Stimulated activated CD8-positive, alpha-beta memory T cell treated with anti-CD3 and anti-CD28 coated beads, Interleukin-7, amount 100 ng/mL, for 1 hour (primary cell): ENCODE measurements at places on chromosomes 4 and X.

DNA sequence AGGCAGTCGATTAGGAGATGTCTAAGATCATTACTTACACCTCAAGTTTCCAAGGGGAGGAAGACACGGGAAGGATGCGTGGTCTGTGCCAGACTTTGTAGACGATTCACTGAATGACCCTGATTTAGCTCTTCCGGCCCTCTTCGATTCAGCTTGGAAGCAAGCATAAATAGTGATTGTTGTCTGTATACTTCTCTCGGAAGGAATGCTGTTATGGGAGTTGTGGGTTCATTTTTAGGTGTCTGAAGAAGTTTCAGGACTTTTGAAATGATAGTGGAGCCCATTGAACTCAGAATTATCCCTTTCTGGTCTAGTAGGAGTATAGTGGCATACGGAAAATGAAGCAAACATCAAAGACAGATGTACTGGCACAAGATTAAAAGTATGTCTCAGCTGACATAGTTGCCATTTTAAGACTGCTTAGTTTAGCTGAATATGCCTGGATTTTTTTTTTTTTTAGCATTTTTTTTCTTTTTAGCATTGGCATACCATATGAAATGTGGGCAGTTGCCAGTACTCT is 1.0 kb upstream of the ANKRD17 start:
- no peak for DNase-seq

GRCh38 chrX:155871934-155872333 is 9.2 kb upstream of the VAMP7 start:
- no peak for DNase-seq

DNA sequence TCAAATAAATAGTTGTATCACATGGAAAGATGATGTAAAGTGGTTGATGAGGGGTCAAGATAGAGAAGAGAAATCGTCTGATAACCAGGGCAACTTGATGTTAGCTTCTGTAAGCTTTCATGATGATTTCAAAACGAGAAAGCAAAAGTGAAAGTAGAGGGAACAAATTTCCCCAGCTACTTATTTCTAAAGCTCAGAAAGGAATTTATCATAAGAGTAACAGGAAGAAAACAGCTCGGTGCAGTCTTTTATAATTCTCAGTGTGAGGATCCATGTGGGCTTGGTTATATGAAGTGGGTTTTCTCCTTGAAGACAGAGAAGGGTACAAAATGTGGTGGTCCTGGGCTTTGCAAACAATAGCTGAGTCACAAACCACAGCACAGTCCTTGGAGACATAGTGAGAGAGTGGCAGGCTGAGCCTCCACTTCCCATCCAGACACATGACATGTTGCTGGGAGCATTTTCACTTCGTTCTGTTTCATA is 32.1 kb upstream of the GLRA2 start:
- no peak for DNase-seq

DNA sequence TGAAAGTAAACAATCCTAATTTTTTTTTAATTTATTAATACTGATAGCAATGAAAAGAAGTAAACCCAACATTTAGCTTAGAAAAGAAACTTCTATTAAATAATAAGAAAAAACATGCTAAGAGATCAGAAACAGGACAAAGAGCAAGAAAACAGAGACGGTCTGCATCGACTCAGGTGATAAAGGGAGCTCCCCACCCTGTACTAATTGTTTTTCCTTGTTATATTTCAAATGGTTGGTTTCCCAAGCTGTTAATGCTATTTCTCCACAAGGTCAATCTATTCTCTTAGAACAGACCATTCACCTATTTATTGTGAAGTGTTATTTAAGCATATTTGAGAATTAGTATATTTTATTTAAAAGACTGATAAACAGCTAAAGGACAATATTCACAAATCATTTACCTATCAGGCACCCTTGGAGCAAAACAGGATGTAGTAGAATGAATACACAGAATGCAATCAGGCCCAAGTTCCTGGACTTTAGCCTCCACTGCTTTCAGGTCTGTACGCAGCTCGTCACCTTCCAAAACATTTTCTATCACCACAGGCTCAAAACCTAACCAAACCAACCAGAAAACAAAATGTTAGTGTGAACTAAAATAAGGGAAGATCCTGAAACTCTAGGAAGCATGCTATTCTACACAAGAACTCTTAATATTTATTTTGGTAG is 5.5 kb downstream of the SEPSECS start:
- no peak for DNase-seq

- no peak for DNase-seq
These were observed 6.9 kb downstream of the PSAPL1 start for GRCh38 chr4:7427831-7428260.

GRCh38 chr4:113173793-113174264 is 124.4 kb downstream of the ANK2 start:
- no peak for DNase-seq

- no peak for DNase-seq
These were observed 92.4 kb downstream of the HPGD start for GRCh38 chr4:174429701-174430410.

- DNase-seq: no peak
These were observed 37.5 kb upstream of the EDA2R start for GRCh38 chrX:66676413-66676812.

GRCh38 chr4:95439896-95440295 is 108.9 kb downstream of the UNC5C start:
- DNase-seq: no peak

DNA sequence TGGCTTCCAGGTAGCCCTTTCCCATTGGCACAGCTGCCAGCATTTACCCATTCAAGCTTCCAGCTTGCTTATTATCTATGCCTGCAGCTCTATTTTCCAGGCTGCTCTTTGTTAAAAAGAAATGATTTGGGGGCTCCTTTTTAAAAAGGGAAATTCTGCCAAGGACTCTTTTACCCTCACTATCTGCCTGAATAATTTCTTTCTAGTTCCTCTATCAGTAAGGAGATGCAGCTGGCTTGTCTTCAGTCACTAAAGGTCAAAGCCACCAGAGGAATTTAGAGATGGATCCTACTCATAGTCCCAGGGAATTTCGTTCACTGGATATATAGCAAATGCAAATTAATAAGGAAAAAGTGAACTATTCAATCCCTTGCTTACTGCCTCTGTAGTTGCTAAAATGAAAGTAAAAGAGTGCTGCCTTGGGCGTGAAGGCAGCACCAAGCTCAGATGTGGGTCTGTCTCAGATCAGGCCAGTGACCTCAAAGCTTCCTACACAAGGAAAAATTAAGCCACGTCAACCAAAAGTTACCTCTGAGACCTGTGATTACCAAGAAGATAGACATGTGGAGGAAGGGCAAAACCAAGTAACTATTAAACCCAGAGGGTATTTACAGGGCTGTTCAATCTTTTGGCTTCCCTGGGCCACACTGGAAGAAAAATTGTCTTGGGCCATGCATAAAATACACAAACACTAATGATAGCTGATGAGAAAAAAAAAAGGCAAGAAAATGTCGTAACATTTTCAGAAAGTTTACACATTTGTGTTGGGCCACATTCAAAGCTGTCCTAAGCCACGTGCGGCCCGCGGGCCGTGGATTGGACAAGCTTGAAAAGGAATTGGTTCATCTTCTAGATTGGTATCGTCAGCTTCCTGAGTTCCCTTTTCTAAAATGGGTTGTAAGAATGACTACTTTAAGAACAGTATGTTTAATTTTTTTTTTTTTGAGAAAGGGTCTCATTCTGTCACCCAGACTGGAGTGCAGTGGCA is 5.3 kb downstream of the ARSF start:
- DNase-seq: no peak

DNA sequence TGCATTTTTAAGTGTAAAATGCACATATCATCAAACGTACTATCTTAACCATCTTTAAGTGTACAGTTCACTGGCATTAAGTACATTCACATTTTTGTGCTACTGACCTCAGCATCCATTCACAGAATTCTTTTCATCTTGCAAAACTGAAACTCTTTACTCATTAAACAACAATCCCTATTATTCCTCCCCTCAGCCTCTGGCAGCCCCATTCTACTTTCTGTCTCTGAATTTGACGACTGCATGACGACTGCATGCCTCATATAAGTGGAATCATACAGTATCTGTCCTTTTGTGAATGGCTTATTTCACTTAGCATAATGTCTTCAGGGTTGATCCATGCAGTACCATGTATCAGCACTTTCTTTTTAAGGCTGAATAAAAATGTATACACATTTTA is 38.7 kb downstream of the CNKSR2 start:
- DNase-seq: no peak

GRCh38 chr4:76016393-76016792 is 6.9 kb downstream of the CXCL10 start:
- no peak for DNase-seq

DNA sequence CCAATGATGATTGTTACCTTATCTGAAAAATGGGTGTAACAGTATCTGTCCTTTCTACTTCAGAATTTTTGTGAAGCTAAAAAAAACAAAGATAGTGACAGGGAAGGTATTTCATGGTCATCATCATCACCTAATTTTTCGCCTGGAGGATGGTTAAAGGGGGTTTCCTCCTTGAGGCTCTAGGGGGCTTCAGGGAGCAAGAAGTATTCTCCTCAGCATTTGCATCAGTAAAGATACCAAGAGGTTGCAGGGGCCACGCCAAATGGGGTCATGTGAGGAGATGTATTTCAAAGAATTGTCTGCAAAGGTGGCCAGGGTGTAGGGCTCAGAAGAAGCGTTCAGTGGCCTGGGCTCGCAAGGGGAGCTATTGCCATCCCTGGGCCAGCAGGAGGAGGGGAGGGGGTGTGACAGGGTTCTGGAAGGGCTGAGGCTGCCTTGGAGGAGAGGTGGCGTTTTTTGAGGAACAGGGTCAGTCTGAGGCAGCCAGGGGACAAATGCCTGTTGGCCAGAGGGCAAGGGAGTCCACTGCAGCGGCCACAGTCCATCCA is 7.3 kb upstream of the NSG1 start:
- no peak for DNase-seq

- no peak for DNase-seq
These were observed 148.8 kb downstream of the MGST2 start for GRCh38 chr4:139814323-139815015.

DNA sequence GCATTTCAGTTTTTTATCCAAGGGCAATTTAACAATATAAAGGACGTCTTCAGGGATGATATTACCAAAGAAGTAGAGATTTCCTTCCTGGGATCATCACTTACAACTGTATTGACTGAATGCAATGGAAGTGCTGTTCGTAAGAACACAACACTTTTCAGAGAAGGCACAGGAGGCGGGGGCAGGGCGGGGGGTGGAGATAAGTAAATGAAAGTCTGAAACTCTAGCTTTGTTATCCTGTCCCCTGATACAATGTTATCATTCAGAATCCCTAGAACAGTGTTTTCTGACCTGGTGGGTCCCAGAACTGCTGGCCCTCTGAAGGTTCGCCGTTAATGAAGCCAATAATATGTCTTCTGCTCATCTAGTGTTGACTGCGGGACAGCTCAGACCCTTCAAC is 124.6 kb downstream of the NSUN7 start:
- DNase-seq: no peak

GRCh38 chr4:71639380-71639779 is 144.5 kb downstream of the GC start:
- DNase-seq: no peak

DNA sequence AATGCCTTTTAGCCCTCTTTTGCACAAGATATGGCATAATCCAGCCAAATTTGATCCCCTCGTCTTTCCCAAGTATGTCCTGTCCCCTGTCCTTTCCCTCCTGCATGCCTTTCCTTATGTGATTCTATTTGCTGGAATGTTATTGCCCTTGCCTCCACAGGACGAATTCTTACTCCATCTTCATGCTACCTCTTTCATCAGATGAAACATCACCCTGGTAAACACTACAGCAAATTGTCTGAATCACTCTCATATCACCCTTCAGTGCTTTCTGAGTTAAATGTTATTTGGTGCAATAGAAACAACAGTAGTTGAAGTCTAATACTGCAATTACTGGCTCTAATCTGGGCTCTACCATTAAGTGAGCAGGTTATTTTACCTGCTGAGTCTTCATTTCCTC is 52.2 kb upstream of the FAT1 start:
- DNase-seq: no peak

DNA sequence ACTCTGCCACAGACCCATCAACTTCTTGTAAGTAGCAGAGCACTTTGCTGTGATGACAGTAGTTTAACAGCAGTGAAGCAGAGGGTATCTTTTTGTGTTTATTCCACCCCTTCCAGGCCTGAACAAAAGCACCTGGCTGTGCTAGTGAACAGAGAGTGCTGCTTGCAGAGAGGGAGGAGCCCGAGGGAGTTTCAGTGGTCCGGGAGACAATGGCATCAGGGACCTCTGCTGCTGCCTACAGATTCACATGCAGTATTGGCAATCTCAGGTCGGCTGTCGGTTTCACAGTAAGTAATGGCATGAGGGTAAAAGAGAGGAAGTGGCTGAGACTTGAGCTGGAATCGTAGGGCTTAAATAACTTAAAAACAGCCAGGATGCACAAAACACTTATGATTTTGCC is 755.8 kb downstream of the RPA4 start:
- no peak for DNase-seq

DNA sequence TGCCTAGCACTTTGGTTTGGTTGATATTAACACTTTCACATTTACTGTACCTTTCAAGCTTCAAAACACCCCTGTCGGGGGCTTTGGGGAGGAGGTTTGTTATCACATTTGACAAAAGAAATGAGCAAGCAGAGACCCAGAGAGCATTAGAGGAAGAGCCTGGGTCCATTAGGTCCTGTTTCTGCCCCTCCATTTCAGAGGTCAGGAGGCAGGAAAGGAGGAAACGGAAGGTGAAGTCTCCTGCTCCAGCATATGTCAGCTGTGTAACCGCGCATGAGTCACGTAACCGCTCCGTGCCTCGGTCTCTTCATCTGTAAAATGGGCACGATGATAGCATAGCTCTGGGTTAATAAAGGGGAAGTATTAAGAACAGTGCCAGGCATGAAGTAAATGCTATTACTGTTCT is 201.9 kb upstream of the BCOR start:
- no peak for DNase-seq

- no peak for DNase-seq
These were observed 286.8 kb downstream of the CBLL2 start for GRCh38 chrX:22559506-22559905.

- DNase-seq: no peak
These were observed 77.2 kb upstream of the BCOR start for GRCh38 chrX:40174854-40175510.

DNA sequence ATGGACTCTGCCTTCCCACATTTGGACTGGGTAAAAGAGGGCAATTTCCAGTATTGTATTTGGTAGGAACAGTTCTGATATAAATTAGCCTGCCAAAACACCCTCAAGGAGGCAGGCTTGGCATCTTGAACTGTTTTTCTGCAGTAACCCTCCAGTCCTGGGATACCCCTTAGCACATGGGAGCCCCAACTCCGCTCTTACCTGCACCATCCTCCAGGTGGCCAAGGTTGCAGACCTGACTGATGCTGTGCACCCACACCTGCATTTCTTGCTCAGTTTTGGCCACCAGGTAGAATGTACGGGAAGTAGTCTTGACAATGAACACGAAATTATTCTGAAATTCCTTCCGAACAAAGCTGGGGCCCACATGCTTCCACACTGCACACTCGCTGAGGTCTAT is 35.1 kb downstream of the GAB3 start:
- no peak for DNase-seq

- DNase-seq: no peak
These were observed 305.5 kb upstream of the EMCN start for GRCh38 chr4:100823066-100823992.

DNA sequence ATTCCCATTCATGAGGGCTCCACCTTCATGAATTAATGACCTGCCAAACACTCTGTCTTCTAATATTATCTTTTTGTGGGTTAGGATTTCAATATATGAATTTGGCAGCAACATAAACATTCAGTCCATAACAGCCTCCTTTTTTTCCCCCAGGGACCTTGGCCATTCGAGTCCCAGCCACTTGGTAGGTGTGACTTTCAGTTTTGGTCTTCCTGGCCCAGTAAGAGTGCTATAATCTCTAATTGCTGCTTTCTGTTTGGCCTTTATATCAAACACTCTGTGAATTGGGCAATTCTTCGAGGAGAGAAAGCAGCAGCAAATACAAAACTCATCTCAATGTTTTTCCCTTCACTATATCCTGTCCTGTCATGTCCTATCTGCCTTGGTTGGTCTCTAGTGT is 12.4 kb upstream of the RADX start:
- DNase-seq: no peak
